ENCODE measurements at places on chromosomes 1 and 21.

DNA sequence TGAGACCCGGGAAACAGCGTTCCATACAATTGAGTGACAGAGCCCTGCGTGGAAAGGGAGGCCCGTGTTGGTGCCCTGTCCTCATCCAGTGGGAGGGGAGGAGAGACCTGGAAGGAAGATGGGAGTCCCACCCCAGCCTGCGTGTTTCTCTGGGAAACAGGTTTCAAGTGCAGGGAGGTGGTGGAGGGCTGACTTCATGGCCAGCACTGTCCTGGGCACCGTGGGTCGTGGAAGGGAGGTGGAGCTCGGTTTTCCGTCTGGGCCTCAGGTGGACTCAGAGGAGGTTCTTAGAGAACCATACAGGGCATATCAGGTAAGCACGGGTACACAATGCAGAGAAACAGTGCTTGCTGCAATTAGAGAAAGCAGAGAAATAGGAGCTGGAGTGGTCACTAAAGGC lies 222.6 kb downstream of the CAMTA1 start:
- no peak for DNase-seq

- no peak for DNase-seq
Observed at GRCh38 chr21:25660233-25660632, 21.2 kb downstream of the JAM2 start.

DNA sequence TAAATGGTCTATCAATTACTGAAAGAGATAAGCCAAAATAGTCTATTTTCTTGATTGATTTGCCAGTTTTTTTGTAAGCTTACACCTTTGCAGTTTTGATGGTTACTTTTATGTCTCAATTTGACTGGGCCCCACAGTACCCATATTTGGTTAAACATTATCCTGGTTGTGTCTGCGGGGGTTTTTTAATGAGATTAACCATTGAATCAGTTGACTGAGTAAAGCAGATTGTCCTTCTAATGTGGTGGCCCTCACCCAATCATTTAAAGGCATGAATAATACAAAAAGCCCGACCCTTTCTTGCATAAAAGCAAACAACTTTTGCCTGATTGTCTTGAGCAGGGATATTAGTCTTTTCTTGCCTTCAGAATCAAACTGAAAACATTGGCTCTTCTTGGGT lies 650.0 kb upstream of the RGS18 start:
- no peak for DNase-seq

DNA sequence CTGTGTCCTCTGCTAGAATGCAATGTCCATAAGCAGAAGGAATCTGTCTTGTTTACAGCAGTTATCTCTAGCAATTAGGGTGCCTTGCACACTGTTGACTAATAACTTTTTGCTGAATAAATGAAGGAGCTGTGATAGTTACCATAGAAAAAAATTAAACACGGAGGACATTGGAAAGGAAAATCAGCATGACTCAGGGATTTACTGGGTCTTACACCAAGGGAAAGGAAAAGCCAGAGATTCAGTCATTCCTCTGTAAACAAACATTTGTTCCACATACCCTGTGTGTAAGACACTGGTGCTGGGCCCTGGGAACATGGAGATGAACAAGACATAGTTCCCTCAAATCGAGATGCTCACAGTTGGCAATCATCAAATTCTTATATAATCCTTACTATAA lies 183.3 kb downstream of the PTGER3 start:
- peak; percentile 73 for DNase-seq

DNA sequence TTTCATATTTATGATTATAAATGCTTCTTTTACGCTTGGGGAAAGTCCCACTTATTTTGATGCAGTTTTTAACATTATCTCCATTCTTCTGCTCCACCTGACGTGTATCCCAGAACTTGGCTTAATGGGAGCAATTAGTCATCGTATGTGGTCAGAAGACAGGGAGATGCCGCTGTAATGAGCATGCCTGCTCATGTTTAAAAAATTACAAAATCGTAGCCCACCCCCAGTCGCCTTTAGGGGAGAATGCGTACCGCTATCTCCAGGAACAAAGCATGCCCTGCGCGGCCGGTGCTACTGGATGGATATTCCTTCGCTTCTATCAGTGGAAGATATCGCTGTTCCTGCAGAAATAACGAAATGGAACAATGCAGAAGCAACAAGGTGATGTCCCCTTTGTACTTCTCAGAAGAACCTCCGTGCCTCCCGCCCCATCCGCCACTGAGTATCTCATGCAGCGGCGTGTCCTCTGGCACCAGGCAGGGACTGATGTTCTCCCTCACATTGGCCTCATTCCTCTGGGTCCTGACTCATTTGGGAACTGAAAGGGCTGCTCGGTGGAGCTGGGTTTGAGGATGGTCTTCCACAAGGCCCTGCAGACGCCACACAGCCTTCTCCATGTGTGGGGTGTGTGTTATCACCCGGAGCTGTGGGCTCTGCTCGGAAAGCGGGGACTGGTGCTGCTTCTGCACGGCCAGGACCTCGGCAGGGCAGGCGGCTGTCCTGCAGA lies 116.3 kb upstream of the COL6A1 start:
- peak; percentile 63 for DNase-seq

DNA sequence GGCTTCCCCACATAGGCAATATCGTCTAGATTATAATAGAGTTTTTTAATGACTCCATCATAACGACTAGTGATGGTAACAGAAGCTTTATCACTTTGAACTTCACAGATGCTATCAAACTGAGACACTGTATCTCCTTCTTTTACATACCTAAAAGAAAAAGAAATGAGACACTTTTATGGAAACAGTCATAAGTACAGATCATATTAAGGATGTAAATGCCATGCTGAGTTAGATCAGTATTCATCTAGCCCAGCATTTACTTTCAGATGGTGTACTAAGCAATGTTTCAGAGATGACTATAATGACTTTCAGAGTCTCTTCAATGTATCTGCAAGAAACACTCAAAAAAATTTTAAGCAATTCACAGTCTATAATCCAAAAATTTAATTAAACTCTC lies 18.9 kb downstream of the DBT start:
- no peak for DNase-seq

- DNase-seq: no peak
Observed at GRCh38 chr1:181595234-181595633, 111.9 kb downstream of the CACNA1E start.

DNA sequence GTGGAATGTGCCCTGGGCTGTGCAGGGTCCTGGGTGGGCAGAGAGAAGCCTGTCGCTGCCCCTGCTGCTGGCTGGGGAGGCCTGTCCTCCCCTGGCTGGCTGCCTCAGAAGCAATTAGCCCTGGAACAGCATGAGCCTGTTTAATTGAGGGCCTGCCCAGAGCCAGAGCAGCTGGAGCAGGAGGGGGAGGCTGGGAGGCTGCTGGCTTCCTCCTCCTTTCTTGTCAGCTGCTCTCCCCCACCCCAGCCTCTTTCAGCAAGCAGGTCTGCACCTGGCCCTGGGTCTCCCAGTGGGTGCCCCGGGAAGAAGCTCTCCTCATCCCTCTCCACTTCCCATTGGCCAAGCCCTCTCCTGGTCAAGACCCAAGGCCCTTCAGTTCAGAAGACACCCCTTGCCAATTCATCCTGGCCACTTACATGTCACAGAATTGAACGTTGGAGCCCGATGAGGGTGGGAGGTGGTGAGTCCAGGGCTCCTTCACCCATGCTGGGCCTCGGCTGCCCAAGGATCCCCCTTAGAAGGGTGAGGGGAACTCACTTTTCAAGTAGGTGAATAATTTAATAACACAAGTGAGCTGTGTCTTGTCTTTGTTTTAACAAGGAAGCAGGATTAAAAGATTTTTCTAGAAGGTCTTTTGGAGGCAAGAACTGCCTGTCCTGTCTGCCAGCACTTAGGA lies 13.2 kb downstream of the AMPD2 start:
- DNase-seq: no peak

GRCh38 chr1:180981596-180982387 lies 40.9 kb downstream of the STX6 start:
- no peak for DNase-seq

DNA sequence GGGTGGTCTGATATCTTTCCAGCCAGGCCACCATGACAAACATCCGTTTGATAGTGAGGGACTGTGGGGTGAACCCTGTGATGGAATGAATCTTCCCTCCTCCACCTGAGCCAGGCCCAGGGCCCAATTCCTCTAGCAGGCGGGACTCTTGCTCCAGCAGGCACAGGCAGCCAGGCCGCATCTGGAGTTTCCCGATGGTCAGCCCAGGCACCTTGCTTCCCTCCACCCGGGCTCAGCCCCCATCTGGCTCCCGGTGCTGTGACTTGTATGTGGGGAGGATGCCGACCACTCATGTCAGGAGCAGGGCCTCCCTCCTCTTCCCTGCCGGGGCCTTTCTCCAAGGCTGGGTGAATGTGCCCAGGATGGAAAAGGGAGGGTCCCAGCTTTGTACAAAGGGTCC lies 21.0 kb downstream of the KCNAB2 start:
- no peak for DNase-seq

GRCh38 chr1:175188936-175189335 lies 3.6 kb downstream of the KIAA0040 start:
- DNase-seq: no peak

DNA sequence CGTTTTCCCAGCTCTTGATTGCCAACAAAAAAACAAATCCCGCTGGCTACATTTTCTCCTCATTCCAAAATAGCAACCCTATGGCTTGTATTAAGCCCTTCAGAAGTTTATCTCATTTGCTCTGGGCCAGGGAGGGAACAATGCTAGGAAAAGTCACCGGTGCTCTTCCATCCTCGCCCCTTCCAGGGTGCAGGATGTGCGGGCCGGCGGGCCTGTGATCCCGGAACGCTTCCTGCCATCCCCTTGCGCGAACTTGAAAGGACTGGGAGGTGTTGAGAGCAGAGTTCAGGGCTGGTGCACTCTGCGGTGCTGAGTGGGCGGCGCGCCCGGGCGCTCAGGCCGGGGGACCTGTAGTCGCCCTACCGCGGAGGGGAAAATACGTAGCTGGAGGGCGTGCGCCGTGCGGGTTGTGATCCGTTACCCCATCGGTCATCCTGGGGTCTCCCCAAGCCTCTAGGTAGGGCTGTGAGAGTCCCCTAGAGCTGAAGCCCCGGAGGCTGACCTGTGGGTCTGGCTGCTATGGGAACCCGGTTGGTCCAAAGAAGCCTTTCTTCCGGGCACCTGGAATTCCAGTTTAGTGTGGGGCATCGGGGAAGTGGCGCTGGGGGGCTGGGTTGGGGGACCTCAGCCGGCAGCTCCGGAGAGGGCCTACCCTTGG lies 13.1 kb downstream of the NR5A2 start:
- DNase-seq: peak; percentile 14

DNA sequence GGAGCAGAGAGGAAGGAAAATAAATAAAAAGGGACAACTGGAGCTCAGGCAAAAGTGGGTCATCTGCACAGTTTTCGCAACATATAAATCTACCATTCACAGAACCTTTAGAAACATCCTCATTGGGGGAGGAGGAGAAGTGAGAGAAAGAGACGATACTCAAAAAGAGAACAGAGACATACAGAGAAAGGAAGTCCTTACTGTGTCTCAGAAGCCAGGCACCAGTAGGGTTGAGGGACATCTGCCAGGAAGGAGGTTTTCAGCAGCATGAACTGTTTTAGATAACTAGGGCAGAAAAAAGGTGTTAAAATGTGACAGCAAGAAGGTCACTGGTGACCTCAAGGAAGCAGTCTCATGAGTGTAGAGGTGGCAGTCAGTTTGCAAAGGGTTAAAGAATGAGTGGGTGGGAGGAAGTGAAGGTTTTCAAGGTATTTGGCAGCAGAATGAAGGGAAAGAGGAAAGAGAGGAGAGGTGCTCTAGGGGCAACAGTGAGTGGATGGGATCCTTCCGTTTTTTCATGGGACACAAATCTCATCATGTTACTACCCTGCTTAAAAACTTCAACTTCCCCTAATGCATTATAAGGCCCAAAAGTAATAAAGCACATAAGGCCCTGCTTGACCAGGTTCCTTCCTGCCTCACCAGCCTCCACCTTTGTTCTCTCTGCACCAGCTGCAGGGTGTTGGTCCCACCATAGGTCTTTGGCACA lies 9.5 kb downstream of the JAK1 start:
- DNase-seq: no peak

- peak; percentile 7 for DNase-seq
Observed at GRCh38 chr1:98201666-98202081, 280.8 kb upstream of the DPYD start.

DNA sequence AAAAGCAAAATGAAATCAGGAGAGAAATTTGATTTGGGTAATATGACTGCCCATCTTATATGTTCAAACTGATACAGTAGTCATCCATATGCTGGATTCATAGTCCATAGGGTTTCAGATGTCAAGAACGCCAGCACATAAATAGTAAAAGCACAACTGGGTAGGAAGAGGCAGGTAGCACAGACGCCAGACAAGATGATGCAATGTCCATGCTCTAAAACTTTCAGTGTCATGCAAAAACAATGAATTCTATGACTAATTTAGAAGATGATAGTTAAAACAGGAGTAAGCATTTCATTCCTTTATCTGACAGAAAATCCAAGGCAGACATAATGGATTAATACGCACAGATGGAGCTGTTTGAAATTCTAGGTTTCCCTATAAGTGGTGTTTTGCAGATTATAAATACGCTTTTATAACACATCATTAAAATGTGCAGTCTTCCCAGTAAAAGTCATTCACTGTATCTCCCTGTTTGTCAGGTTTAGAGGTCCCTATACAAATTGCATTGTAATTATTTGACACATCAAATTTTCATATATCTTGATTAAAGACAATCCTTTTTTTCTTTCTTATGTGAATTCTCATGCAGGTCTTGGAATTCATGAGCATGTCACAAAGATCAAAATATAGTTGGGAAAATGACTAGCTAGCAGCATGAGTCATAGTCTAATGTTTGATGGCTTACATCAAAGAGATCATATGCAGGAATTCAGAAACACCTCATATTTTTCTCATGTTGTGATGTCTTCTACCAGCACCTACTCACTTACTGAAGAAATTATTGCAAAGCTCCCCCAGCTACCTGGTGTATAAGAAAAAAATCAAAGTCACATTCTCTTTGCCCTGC lies 139.9 kb downstream of the DSCAM start:
- peak; percentile 47 for DNase-seq

DNA sequence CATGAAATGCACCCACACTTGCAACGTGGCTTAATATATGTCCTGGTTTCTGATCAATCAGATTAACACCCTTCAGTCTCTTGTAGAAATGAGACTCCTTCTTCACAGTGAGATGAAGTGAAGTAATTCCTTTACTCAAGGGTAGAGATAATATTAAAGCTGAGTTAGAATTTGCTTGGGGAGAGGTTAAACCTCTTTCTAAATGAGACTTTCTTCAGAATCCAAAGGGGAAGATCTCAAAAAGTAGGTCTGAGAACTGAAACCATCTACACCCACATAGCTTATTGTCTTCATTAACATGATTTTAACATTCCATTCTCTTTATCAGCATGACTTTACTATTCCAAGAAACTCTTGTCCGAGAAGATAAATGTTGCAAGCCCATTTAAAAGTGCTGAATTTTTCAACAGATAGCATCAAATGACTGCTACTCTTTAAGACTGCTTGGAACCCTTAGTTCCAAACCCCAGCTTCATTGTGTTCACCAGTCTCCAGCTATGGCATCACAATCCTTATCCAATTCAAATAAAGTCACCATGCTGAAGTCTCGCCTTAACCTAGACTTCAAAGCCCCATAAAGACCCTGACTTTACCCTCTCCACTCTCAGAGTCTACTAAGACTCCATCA lies 19.2 kb upstream of the TRAF3IP3 start:
- no peak for DNase-seq

GRCh38 chr1:209642816-209643215 lies 9.4 kb downstream of the LAMB3 start:
- no peak for DNase-seq

DNA sequence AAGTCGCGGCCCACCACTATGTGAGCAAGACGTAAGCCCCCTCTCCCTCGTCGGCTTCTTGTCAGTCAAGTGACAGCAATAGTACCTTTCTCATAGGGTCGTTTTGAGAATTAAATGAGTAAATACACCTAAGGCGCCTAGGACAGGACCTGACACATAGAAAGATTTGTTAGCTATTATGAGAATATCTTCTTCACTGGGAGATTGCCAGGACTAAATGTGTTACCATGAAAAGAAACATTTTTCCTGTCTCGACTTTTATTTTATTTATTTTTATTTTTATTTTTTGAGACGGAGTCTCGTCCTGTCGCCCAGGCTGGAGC lies 798 bp downstream of the PMF1 start:
- no peak for DNase-seq

All from adipocyte (in vitro differentiated cells).